ENCODE measurements at places on chromosomes 5 and 9.
A peak's percentile ranks its signal among the peaks of the same experiment; 100 is the strongest.

DNA sequence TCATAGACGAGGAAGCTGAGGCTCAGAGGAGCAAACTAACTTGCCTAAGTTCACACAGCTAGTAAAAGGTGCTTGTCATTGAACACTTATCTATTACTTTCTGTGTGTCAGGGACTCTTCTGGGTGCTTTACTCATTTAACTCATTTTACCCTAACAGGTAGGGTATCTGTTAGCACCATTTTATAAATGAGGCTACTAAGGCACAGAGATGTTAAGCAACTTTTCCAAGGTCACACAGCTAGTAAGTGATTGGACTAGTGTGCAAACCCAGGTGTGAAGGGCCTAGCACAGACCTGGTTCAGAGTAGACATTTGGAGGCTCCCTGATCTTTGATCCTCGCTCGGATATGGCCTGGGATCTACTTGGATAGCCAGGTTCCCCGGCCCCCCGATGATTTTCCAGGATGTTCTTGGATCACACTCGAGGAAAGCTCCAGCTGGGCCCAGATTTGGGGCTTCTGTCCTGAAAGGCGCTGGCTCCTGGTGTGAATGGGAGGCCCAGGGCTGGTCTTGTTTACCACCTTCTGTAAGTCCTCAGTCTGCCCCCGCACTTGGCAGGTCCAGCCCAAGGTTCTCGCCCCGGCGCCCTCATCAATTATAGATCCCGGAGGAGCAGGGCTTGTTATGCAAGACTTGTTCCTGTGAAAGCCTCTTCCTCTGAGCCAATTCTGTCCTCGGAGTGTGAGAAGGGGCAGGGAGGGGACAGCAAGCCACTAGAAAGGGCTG is 37.5 kb downstream of the GSN start:
- no peak for DNase-seq

DNA sequence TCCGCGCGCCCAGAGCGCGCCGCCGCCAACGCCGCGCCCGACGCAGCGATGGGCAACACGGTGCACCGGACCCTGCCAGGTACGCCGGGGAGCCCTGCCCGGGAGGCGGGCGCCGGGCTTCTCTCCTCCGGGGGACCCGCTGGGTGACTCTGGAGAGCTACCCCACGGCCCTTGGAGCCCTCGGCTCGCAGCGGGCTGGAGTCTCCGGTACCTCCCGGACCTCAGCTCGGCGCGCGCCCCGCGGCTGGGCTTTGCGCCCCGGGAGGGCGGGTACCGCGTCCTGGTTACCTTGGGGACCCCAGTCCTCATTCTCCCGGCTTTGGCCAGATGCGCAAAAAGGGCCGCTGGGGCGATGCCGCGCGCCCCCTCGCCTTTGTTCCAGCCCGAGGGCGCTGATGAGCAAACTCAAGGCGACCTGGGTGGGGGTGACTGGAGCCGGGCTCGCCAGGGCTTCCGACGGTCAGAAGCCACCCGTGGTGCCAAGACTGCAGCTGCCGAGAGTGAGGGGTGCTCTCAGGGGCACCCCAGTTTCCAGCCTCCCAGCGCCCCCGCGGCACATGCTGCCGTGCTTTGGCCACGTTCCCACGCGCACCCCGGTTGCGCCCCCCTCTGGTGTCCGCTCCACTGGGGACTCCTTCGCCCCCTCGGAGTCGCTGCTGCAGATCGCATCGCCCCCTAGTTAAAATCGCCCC is 442 bp downstream of the NEURL1B start:
- DNase-seq: no peak

GRCh38 chr5:176610435-176610773 is 448 bp upstream of the GPRIN1 start:
- DNase-seq: no peak

DNA sequence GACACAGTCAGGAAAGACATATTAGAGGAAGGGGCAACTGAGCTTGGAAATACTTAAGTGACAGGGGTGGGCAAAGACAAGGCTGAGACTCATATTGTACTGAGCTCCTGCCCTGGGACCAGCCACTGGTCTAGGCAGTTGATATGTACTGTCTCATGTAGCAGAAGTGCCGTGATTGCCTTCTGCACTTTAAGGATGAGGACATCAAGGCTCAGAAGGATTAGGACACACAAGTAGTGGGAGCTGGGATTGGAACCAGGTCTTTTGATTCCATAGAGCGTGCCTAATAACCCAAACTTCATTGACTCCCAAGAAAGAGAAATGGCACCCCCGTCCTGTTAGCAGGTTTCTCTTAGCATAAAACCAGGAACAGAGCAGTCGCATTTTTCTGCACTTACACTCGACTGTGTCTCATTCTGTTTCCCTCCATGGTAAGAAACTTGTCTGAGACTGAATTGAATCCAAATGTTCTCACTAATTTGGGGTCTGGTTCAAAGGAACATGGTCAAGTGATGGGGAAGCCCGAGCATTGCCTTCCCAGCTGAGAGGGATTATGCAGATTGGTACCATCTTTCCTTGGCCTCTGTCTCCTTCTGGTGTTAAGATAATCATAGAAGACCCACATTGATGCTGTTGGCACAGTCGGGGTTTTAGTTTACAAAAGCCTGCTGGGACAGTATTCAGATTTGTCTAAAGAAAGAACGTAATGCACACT is 70.4 kb downstream of the ANGPTL2 start:
- DNase-seq: no peak

- no peak for DNase-seq
Measured at GRCh38 chr9:9558907-9559306, 1053.9 kb downstream of the PTPRD start.

- peak; percentile 74 for DNase-seq
Measured at GRCh38 chr5:176959051-176959450, 47.5 kb downstream of the UIMC1 start.

DNA sequence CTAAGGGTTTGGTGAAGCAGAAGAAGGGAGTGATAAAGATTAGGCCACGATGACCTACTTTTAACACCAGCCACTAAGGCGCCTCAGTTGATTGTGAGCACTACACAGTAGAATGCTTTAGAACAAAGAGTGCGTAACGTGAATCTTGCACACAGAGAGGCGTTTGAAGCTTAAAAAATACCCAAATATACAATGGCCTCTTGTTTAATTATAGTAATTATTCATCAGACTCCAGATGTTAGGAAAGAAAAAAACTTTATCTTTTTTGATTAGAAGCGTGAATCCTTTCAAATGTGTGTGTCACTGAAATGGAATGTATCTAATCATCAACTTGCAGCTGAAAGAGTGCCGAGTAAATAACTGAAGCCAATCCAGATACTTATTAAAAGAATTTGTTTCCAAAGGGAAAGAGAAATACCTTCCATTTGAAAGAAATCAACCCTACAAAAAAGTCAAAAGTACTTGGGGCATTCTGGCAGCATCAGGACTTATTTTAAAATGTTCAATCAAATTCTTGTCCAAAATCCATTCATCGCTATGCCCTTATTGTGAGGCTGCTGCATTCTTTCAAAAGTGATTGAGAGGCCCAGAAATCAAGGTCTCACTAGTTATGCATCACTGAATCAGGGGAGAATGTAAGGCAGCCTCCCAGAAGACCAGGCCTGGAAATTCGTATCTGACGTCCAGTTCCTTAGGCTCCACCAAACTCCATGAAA is 337.5 kb downstream of the ZNF608 start:
- no peak for DNase-seq

DNA sequence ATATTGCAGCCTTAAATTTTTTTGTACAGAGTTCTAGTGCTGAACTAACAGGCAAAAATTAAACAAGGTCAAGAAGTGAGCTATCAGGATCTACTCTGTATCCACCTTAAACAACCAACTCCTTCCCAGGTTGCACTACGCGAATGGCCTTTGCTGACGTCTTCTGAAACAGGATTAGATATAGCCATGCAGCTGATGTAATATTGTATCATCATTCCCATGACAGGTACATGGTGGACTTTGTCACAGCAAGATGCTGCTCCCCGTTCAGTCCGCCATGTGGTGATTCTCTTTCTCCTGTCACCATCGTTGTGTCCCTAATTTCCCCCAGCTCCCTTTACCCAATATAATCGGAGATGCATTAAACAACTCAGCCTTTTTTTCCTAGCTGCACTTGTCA is 328.9 kb downstream of the DEPDC1B start:
- DNase-seq: no peak

GRCh38 chr5:32202394-32202793 is 28.3 kb upstream of the GOLPH3 start:
- no peak for DNase-seq

GRCh38 chr9:127660886-127661741 is 45.7 kb upstream of the CFAP157 start:
- peak; percentile 97 for DNase-seq

DNA sequence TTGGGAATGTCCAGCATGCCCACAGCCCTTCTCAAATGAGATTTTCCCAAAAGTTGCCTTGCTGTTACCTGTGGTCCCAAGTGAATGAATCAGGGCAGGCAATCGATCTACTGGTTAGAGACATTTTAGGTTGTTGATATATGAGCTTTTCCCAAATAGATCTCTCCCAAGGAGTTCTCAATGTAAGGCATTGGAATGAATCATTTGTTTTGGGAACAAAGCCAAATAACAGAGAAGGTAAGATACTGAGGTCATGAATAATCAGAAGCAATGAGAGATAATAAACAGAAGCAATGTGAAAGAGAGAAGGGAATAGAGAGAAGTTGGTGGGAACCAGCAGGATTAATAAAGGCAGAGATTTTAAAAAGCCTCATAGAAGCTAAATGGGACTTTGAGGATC is 93.6 kb upstream of the FER start:
- DNase-seq: no peak

DNA sequence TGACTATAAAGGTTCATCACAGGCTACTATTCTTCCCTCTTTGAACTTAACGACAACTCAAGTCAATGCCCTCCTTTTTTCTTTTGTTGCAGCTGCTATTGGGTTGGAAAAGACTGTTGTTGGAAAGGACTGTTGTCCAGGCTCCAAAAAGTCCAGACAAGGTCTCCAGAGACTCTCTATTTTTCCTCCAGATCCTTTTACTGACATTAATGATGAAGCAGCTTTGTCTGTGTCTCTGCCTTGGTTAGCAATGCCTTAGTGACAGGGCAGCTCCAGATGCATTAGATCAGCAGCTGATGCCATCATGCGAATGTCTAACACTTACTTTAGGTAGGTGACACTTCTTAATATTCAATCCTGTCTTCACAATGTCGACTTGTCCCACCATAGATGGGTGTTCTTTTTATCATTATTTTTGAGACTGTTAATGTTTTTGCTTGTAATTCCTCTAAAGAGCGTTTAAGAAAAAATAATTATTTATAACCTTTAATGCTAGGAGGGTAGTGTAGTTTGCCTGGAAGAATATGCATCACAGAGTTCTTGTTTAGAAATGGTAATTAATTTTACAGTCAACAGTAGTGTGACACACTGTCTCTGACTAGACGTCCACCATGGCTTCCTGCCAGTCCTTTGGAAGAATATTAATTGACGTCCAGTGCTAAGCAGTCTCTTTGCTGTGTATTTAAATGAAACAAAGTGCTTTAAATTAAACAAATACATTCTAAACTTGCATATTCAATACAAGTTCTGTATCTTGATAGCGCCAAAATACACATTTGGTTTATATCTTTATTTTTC is 492.2 kb downstream of the NR2F1-AS1 start:
- DNase-seq: no peak

DNA sequence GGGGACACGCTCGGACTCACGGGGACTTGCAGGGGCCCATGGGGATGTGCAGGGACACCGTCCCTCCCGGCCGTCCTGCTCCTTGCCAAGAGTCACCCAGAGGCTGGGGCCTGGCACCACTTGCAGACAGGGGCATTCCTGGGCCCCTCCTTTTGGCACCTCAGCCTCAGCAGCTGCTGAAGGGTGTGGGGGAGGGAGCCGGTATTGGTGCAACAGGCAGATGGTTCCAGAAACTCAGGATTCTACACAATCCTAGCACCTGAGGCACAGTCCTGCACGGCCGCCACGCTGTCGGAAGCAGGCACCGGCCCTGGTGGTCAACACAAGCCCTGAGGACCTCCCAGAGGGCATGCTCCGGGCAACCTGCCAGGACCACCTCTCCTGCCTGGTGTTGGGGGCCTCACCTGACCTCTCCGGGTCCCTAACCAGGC is 19.3 kb upstream of the SLC12A7 start:
- no peak for DNase-seq

- no peak for DNase-seq
Measured at GRCh38 chr5:9411142-9411541, 134.7 kb downstream of the SEMA5A start.

DNA sequence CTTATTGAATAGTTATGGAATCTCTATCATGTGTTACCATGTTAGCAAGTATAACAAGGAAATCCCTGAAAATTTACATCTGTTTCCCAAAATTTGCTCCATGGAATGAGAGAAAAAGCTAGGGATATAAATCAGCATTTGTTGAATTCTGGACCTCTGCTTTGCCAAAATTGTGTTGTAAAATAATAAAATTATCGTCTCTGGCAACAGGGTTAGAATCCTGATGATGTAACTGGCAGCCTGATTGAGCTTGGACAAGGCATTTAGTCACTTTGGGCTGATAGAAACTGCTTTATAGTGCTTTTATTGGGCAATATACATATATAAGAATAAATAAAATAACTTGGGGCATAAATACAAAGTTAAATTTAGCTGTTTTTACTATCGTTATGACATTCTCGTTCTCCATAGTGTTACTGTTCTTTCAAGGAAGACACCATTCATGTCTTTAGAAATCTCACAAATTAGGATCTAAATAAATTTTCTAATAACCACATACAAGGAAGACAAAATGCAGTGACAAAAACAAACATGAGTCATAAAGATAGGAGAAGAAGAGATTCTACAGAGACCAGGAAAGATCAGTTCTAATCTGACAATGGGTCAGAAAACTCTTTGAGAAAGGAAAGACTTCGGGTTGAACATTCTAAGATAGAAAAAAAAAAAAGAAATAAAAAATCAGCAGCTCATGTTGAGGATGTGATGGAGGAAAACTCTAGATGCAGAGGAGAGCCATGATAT is 145.0 kb upstream of the CDH10 start:
- DNase-seq: no peak

- DNase-seq: no peak
Measured at GRCh38 chr9:126516936-126517832, 96.5 kb upstream of the LMX1B start.

DNA sequence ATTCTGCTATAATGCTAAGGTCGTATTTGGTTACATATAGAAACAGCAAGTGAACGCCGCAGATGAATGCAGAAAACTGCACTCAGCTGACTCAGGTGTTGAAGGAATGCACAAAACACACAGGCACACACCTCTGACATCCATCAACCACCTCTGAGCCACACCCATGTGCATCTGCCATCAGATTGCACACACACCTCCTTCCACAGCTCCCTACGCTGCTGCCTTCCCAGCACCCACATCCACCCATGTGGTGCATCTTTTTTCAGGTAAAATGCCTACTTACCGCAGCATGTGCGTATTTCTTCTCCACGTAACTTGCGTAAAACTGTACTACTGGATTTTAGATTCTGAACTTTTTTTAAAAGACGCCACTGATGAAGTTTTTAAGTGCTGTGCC is 7.1 kb downstream of the STK10 start:
- no peak for DNase-seq

- no peak for DNase-seq
Measured at GRCh38 chr9:93569621-93570174, 6.7 kb upstream of the PHF2 start.

- DNase-seq: no peak
Measured at GRCh38 chr9:114538241-114538640, 33.0 kb upstream of the WHRN start.
